ENCODE measurements at places on chromosomes 3 and 15.

DNA sequence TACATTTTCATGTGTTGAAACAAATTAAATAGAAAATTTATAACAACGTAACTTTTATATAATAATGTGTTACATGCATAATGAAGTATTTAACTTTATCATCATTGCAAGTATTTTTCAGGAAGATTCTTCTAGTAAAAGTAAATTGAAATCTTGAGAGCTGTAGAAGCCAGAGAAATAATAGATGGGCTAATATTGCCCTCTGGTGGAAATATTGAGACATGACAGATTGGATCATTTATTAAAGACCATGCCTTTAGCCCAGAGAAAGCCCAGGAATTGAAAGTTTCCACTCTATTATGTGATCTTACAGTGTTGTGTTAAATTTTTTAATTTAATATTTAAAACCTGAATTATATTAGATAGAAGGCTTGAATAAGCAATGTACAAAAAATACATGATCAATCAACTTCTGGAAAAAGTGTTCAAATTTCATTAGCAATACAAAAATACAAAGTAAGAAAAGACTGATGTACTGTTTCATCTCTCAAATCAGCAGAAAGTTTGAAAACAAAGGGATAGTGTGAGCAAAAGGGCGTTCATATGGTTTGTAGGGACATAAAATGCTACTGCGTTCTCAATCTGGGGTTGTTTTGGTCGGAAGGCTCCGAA, 52.7 kb upstream of the SPTSSB start:
- H3K27me3 ChIP-seq, result peaks cover 2% of the 10 kb centered on the region
- no peaks in the 10 kb centered on the region for H3K36me3 ChIP-seq
- no peak overlapping the region for H3K27ac ChIP-seq
- peaks cover 6% of the 10 kb centered on the region for H3K4me1 ChIP-seq
- H3K4me3 ChIP-seq, result no peak overlapping the region
- peak; percentile 48 for DNase-seq

DNA sequence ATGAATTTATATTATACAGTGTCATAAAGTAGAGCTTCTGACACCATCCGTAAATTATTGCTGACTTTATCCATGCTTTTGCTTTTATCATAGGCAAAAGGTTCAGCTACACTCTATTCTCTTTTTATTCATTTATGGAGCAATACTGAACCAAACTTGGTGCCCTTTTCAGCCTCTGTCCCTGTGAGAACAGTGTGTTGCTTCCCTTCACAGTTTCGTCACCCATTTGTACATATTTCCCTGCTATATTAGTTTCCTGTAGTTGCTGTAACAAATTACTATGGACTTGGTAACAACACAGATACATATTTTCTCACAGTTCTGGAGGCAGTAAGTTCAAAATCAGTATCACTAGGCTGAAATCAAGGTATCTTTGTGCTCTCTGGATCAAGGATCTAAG, 2.8 kb upstream of the RPL24 start:
- peaks cover 26% of the 10 kb centered on the region for H3K36me3 ChIP-seq
- H3K4me3 ChIP-seq, result no peak overlapping the region
- H3K4me1 ChIP-seq, result peaks cover 30% of the 10 kb centered on the region
- H3K27ac ChIP-seq, result no peak overlapping the region
- peaks cover 6% of the 10 kb centered on the region for H3K27me3 ChIP-seq

DNA sequence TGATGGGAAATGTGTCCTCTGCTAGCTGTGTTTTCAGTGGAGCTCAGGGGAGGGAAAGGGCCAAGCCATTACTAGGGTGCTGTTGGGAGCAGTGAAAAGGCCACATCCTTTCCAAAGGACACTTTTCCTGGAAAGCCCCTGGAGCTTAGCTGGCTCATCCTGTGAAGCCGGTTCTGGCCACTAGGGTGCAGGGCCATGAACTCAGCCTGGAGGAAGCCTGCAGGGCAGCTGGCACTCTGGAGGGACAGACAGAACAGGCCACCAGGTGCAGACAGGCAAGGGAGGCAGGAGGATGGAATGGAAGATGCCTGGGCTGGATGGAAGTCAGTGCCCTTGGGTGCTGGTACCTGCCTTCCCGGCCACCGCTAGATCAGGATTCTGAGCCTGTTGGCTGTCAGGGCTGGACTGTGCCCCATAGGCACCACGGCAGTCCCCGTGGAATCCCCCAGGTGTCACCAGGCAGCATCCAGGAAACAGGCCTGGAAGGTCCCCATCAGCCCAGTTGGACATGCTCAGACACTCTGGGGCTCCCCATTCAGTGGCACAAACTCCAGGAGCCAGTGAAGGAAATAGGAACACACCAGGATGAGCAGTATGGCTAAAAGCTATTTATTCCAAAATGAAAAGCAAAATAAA, 76.2 kb upstream of the C2CD4B start:
- H3K27me3 ChIP-seq, result peaks cover 17% of the 10 kb centered on the region
- H3K36me3 ChIP-seq, result no peaks in the 10 kb centered on the region
- H3K4me3 ChIP-seq, result no peak overlapping the region
- H3K27ac ChIP-seq, result no peak overlapping the region
- no peak for DNase-seq

DNA sequence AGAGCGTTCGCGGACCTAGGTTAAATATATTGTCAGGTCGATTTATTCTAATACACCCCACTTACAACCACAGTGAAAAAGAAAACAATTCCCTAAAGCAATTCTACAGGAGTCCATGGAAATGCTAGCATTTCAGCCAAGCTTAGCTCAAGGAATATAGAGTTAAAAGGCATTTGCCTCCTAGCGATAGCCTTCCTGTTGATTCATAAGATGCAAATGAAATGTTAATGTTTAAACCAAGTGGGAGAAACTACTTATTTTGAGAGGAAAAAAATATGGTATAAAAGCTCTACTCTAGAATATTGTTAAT, 1.7 kb upstream of the ALCAM start:
- H3K4me3 ChIP-seq, result peak overlapping the region; percentile 98
- DNase-seq, result no peak
- H3K27ac ChIP-seq, result peak overlapping the region; percentile 98
- peaks cover 55% of the 10 kb centered on the region for H3K4me1 ChIP-seq
- peaks cover 12% of the 10 kb centered on the region for H3K27me3 ChIP-seq
- peaks cover 30% of the 10 kb centered on the region for H3K36me3 ChIP-seq

- peak; percentile 53 for DNase-seq
- no peak overlapping the region for H3K27ac ChIP-seq
- no peaks in the 10 kb centered on the region for H3K27me3 ChIP-seq
- H3K4me3 ChIP-seq, result no peak overlapping the region
- H3K36me3 ChIP-seq, result no peaks in the 10 kb centered on the region
Observed at GRCh38 chr3:27659279-27660021, 62.7 kb downstream of the EOMES start.

DNA sequence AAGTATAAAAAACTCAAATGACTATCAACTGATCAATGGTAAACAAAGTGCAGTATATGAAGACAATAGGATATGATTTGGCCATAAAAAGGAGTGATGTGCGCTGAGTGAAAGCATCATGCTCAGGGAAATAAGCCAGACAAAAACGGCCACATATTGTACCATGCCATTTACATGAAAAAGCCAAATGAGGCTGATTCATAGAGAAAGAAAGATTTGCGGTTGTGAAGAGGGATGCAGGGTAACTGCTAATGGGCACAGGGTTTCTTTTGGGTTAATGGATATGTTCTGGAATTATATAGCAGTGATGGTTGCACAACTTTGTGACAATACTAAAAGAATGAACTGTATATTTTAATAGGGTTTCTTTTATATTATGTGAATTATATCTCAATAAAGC, 877.2 kb upstream of the CFAP20DC start:
- no peak overlapping the region for H3K4me3 ChIP-seq
- no peaks in the 10 kb centered on the region for H3K36me3 ChIP-seq
- no peaks in the 10 kb centered on the region for H3K4me1 ChIP-seq
- H3K27ac ChIP-seq, result no peak overlapping the region

GRCh38 chr3:18766974-18767373, 341.8 kb upstream of the SATB1 start:
- no peak overlapping the region for H3K4me3 ChIP-seq
- H3K27me3 ChIP-seq, result no peaks in the 10 kb centered on the region
- no peaks in the 10 kb centered on the region for H3K36me3 ChIP-seq
- no peak for DNase-seq
- H3K27ac ChIP-seq, result no peak overlapping the region

GRCh38 chr15:99163271-99164062, 58.6 kb downstream of the SYNM start:
- no peak for DNase-seq
- no peaks in the 10 kb centered on the region for H3K4me1 ChIP-seq
- no peak overlapping the region for H3K4me3 ChIP-seq
- H3K27ac ChIP-seq, result no peak overlapping the region
